GM20000 (cell line): ENCODE measurements at places on chromosomes 16 and 17.

DNA sequence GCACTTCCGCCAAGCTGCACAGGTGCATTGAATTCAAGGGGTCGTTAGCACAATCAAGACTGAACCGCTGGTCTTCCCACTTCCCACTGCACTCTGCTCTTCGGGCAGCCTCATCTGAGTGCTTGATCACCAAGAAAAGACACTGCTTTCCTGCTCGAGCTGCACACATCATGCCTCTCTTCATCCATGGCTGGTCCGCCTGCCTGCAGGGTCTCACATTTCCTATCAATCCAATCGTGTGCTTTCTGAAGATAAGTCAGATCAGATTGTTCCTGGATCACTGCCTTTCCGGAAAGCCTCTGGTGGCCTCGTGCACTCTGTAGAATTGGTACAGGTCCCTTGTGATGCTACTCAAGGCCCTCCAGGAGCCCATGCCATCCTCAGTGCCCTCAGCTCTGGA is 30.8 kb upstream of the HSBP1 start:
- no peak for DNase-seq

- no peak for DNase-seq
Observed at GRCh38 chr16:81562174-81562849, 117.7 kb downstream of the CMIP start.

- DNase-seq, result no peak
Observed at GRCh38 chr16:20610211-20610891, 34.2 kb upstream of the ACSM2B start.

DNA sequence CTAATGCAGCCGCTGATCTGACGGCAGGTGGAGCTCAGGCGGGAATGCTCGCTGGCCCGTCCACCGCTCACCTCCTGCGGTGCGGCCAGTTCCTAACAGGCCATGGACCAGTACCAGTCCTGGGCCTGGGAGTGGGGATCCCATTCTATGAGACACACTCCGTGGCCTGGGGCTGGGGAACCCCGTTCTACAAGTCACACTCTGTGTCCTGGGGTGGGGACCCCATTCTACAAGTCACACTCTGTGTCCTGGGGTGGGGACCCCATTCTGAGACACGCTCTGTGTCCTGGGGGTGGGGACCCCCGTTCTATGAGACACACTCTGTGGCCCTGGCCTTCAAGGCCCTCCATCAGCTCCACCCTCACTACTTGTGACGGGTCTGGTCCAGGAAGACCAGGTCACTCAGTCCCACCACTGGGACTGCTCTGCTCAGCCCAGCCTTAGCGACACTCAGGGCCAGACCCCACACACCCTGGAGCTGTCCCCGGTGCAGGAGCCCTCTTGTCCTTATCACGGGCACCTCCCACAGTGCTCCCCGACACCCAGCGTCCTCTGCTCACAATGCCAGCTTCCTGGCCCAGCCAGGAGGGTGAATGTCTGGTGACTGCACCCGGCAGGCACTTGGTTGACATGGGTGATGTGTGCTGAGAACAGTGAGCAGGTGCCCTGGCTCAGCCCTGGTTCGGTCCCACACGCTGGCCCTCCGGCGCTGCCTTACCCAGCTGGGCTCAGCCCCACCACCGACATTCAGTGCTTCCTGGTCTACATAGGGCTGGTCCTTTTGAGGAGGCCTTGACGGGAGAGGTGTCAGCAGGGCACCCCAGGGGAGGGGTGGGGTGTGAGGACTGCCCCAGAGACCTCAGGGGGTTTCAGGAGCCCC is 89.1 kb downstream of the TBC1D16 start:
- DNase-seq, result no peak

DNA sequence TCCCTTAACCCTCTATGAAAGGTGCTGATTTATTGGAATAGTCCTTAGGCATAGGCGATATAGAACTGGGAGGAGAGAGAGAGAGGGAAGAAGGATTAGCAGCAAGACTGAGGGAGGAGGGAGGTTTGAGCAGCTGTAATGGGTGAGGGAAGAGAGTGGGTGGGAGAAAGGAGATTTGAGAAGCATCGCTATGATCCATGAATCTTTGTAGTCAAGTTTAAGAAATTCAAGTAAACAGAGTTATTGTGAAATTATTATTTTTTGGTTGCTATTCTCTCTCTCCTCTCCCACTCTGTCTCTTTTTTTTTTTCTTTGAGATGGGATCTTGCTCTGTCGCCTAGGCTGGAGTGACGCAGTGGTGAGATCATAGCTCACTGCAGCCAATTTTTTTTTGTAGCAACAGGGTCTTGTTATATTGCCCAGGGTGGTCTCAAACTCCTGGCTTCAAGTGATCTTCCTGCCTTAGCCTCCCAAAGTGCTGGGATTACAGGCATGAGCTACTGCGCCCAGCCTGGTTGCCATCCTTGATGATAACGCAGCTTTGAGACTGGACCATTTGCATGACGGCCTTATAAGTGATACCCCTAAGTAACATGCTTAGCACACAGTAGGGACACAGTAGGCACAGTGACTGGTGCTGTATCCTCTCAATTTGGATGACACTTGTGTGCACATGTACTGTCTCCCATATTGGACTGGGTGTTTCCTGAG is 21.0 kb upstream of the TNS4 start:
- no peak for DNase-seq

DNA sequence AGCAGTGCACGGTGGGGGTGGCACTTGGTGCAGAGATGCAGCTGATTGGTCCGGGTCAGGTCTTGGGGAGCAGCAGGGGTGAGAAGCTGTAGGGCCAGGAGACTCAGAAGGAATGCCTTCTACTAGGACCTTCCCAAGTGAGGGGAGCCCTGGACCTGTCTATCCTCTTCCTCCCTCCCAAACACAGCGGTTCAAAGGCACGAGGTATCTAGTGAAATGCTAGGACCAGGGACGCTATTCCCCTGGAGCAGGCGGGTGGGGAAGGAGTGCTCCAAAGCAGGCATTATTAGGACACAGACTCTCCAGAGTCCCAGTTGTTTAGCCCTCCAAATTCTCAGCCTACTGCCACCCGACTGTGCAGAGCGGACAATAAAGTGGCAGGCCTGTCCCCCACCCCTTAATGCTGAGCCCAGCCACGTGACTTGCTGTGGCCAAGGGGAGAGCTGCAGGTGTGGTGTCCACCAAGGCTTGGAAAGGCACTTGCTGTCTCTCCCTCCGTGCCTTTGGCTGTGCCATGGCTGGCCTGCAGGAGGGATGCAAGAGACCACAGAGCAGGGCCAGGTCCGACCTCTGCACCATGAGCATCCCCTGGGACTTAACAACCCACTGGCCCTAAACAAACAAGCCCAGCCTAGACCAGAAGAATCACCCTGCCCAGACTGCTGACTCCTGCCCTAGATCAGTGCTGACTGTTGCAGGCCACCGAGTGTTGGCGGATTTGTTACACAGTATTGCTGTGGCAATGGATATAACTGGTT is 97.2 kb downstream of the TBC1D16 start:
- DNase-seq, result no peak

DNA sequence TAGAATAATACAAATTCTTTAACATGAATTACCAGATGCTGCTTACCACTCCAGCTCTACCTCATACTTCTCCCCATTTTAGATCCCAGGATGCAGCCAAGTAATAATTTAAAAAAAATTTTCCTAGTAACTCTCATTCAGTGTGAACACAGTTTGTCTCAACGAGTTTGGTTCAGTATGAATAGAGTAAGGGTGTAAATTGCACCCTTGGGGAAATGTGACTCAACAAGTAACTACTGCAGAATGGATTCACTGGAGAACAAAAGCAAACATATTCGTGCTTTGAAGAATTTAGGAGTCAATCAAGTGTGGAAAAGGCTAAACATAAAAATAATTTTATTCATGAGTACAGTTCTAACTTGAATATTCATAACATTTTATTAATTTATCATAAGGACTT is 23.0 kb downstream of the KCNJ16 start:
- no peak for DNase-seq

- DNase-seq, result peak; percentile 92
Observed at GRCh38 chr17:76382803-76383545, 1.4 kb upstream of the SPHK1 start.

DNA sequence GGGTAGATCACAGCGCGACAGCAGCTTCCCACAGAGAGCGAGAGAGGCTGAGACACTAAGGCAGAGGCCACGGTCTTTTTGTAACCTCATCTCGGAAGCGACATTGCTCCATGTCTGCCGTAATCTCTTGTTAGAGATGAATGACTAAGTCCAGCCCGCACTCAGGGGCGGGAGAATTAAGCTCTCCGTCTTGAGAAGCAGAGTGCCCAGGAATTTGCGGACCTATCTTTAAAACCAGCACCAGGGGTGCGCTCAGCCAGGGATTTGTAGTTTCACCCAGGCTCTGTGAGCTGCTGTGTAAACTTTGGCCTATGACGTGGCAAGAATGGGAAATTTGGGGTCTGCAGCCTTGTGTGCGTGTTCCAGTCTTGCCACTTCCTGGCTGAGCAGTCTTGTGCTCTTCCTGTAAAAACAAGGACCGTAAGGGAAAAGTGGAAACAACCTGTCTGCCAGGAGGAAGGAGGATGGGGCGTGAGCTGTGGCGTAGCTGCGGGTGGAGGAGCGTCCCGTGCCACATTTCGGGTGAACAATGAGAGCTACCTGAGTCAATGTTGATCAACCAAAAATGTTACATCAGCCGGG is 16.0 kb upstream of the JPH3 start:
- no peak for DNase-seq

DNA sequence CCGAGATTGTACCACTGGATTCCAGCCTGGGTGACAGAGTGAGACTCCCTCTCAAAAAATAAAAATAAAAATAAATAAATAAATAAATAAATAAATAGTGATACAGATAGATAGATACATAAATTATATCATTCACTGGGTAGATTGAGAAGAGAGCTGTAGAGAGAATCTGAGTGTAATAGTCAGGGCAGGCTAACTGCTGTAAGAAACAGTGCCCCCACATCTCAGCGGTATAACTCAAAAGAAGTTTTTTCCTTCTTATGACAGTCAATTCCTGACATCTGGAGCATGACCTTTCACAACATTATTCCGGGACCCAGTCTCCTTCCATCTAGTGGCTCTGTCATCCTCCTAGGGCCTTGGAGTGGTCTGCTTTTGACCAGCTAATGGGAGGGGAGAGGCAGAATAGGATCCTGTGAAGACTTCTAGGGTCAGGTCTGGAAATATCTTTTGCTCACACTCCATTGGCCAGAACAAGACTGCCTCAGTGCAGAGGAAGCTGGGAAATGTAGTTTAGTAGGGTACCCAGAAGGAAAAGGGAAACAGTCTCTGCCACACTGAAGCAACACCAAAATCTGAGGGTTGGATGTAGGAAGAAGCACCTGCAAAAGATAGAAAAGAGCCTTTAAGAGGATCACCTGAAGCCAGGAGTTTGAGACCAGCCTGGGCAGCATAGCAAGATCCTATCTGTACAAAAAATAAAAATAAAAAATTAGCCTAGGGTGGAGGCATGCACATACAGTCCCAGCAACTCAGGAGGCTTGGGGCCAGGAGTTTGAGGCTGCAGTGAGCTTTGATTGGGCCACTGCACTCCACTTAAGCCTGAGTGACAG is 3.0 kb upstream of the QPRT start:
- no peak for DNase-seq

GRCh38 chr17:63039899-63040602 is 74.0 kb downstream of the TANC2 start:
- peak; percentile 9 for DNase-seq

DNA sequence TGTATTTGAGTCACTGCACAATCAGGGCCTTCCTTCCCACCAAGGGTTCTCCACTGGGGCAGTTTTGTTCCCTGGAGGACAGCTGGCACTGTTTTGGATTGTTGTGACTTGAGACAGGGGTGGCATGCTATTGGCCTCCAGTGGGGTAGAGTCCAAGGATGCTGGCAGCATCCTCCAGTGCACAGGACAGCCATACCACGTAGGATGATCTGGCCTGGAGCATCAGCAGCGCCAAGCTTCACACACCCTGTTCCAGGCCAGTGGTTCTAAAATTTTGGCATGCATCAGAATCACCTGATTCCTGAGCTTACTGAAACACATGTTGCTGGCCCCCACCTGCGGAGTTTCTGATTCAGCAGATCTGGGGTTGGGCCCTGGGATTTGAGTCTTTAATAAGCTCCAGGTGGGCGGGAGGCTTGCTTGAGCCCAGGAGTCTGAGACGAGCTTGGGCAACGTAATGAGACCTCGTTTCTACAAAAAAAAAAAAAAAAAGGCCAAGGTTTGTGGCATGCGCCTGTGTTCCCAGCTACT is 83.2 kb downstream of the MGAT5B start:
- no peak for DNase-seq

GRCh38 chr17:69959283-69959682 is 115.7 kb upstream of the KCNJ16 start:
- DNase-seq, result no peak

GRCh38 chr16:86925067-86925791 is 346.9 kb downstream of the FOXL1 start:
- DNase-seq, result no peak
